ENCODE measurements at places on chromosomes 3 and 15.

- DNase-seq: no peak
Measured at GRCh38 chr15:98080791-98081190, 120.3 kb downstream of the ARRDC4 start.

DNA sequence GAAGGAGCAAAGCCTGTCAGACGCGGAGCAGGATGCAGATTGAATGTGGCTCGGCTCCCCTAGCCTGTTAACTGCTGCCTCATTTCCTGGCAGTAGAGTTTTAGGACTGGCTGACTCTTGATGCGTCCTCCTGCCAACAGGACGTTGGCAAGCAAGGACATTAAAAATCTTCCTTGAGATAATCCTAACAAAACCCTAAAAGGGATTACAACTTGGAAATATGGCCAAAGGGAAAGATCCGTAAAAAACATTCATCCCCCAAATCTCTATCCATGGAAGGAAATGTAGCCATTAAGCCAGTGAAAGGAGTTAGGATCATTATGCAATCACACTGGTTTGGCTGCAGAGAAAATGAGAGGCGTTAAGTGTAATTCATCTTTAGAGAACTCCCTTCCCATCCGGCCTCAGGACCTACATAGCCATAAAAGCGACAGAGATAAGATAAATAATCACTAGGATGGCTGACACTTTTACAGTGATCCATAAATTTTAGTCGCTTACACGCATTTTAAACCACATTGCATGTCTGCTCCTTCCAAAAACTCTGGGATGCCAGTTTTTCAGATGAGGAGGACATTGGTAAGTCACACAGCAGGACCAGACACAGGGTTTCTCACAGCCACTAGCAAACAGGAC lies 44.5 kb upstream of the C3orf80 start:
- no peak for DNase-seq

DNA sequence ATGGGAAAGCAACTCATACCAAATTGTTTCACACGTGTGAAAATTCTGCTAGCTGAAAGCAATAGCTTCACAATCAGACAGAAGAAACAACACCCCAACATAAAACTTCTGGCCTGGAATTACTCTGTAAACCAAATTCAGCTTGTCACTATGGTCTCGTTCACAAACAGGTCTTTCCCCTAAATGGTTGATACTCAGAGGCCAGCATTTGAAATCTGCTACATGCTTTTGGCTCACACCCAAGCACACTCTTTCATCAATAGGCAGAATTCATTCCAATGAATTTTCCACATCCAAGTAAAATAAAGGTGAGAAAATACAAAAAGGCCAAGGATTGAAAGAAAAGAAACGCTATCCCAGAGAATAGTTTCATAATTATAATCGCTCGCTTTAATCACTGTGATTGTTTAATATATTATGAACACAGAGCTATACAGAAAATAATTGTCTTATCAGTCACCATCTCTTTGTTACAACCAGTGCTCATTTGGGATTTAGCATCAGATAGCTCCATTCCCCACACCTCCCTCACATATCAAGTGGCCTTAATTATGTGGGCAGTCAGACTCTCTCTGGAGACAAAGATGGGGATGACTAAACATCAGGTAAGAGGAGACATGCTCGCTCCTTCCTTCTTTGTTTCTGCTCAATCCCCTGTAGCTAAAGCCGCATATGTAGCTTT lies 503.8 kb upstream of the ARRDC4 start:
- DNase-seq: no peak

- no peak for DNase-seq
Measured at GRCh38 chr3:187737006-187737367, 8.3 kb downstream of the BCL6 start.

DNA sequence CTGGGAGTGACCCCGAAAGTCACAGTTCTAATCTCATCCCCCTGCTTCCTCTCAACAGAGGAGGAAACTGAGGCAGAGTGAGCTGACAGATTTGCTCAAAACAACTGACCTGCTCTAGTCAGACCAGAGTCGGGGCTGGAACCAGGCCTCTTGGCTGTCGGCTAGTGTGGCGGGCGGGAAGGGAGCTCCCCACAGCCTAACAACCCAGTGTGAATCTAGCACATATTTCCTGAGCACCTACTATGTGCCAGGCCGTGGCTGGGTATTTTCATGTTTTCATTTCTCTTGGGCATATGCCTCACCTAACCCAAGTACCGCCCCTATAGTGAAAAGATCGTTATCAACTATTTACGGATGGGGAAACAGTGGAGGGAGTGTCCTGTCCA lies 27.2 kb downstream of the GRIP2 start:
- no peak for DNase-seq

- no peak for DNase-seq
Measured at GRCh38 chr15:46034755-46035154, 399.9 kb downstream of the SQOR start.

DNA sequence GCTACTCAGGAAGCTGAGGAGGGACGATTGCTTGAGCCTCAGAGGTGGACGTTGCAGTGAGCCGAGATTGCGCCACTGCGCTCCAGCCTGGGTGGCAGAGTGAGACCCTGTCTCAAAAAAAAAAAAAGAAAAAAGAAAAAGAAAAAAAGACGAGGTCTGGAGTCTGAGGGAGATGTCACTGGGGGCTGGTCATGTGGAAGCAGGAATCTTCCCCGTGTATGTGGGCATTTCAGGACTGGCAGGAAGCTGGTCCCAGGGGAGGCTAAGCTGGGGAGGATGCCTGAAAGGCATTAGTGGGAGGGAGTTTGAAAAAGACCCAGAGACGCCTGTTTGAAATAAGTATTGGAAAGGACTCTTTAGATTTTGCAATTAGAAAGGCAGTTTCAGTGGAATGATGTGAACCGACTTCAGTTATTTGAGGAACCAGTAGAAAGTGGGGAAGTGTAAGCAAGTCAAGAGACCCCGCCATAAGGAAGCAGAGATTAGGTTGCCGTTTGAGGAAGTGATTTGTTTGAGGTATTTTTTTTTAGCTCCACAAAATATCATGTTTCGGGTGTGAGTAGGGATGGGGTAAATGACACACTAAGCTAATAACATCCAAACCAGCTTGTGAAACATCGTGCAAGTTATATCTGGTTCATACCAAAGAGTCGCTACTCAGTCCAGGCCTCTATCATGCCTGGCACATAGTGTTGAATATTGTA lies 55.5 kb downstream of the ST6GAL1 start:
- no peak for DNase-seq

DNA sequence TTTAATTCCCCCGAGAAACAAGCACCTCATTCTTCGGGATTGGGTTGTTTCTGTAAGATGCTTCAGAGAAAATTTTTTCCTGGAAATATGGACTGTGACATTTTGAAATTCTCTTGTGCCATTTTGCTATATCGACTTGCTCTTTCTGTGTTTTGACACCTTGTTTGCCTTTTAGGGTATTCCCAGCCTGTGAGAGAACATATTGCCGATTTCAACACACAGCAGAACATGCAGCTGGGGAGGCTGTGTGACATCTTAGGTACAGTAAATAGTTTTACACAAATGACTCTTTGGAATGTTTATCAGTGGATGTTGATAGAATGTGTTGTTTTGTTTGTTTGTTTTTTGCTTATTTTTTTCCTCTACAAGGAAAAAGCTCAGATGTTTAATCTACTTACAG lies 130.2 kb downstream of the IQCH start:
- DNase-seq: no peak

DNA sequence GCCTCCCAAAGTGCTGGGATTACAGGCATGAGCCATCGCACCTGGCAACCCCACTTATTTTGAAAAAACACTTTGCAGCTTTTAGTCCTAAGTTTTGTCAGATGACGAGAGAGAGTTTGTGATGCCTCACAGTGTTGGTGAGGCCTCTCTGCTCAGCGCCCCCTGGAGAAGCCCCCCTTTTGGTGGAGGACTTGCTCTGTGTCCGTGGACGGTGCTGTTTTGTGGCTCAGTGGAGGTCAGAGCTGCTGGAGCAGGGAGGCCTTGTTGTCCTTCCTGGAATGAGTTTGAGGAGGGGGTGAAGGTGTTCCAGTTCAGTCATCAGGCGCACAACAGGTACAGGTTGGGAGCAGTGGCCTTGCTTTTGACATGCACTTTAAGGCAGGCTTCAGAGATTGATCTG lies 58.0 kb downstream of the PGPEP1L start:
- no peak for DNase-seq

- no peak for DNase-seq
Measured at GRCh38 chr3:58557491-58557890, 19.7 kb downstream of the FAM107A start.

- no peak for DNase-seq
Measured at GRCh38 chr15:79248183-79248582, 34.3 kb upstream of the ANKRD34C start.

- DNase-seq: no peak
Measured at GRCh38 chr3:197393711-197394110, 95.3 kb upstream of the DLG1 start.

DNA sequence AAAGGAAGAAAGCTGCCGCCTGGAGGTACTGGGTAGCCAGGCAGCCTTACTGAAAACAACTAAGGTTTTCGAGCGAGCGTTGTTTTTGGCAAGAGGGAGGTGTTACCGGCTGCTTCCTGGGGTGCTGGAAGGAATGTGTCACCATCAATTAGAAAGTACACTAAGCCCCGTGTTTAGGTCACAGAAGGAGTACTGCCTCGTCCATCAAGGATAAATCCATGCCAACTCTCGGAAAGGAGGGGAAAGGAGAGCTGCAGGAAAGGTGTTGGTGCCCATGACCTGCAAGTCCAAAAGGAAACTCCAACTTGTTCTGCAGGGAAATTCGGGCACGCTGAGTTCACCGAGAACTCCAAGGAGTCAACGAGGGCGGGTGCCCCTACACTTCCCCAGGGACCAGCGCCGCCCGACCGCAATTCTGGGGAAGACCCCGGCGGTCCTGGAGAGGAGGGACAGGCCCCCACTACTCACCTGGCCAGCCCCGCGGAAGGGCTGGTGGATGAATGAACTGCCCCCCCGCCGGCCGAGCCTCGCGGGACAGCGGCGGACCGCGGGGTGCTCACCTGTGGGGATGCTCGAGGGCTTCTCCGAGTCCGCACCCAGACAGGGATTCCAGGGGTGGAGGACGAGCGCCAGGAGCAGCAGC lies 542 bp downstream of the PLOD2 start:
- peak; percentile 58 for DNase-seq

Measured in breast epithelium (tissue), 4 donors.